Karpas-422 (cell line): ENCODE measurements at places on chromosomes 11 and 22. TPM values are rescaled to one million over a fixed set of nuclear protein-coding genes. Genes with fewer than 3 reads are reported as not detected.

The FLRT1 gene
- total RNA-seq = not detected in 2 replicates

The ST3GAL4 gene
- 5.8 and 6.6 TPM in 2 replicates for total RNA-seq

DNA sequence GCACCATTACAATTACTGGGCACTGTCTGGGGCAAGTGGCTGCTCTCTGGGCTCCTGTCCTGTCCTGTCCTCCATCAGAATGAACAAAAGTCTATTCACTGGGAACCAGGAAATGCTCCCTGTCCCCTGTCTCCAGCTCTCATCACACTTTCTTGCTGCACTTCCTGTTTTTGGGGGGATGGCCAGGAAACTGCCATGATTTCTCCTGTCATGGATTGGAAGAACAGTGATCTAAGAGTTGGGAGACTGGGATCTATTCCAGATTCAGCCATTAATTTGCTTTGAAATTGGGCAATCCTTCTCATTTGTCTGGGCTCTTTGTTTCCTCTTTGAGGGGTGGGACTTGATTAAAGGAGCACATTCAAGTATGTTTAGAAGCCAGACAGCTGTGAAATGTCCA is 61.4 kb upstream of the KIRREL3 start:
- H3K36me3 ChIP-seq = no peaks in the 10 kb centered on the region
- no peaks in the 10 kb centered on the region for H3K4me1 ChIP-seq
- no peak for DNase-seq
- no peak overlapping the region for H3K27ac ChIP-seq
- no peaks in the 10 kb centered on the region for H3K27me3 ChIP-seq

DNA sequence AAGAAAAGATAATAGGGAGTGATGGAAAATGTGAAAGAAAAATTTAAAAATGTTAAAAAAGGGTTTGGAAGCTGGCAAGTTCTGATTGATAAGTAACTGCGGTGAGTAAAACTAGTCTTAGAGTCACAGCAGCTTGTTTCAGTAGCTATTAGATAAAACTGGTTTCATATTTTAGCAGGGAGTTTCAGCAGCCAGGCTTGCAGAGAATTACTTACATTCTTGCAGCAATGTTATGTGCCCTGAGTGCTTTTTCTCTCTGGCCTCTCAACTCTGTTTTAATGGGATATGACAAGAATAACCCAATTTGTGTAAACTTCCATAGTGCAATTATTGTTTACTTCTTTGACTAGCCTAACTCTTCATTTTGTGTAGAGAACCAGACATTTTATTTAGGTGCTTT is 33.6 kb downstream of the PPME1 start:
- no peak overlapping the region for H3K4me3 ChIP-seq
- no peak overlapping the region for H3K27ac ChIP-seq
- peaks cover 57% of the 10 kb centered on the region for H3K36me3 ChIP-seq
- H3K27me3 ChIP-seq = no peaks in the 10 kb centered on the region
- DNase-seq = no peak

- no peak for DNase-seq
- no peaks in the 10 kb centered on the region for H3K36me3 ChIP-seq
- H3K27me3 ChIP-seq = no peaks in the 10 kb centered on the region; the same call in 1 of the 2 replicates
- H3K4me1 ChIP-seq = no peaks in the 10 kb centered on the region
- no peak overlapping the region for H3K4me3 ChIP-seq
Measured at GRCh38 chr11:109527496-109527895, 105.5 kb downstream of the C11orf87 start.

DNA sequence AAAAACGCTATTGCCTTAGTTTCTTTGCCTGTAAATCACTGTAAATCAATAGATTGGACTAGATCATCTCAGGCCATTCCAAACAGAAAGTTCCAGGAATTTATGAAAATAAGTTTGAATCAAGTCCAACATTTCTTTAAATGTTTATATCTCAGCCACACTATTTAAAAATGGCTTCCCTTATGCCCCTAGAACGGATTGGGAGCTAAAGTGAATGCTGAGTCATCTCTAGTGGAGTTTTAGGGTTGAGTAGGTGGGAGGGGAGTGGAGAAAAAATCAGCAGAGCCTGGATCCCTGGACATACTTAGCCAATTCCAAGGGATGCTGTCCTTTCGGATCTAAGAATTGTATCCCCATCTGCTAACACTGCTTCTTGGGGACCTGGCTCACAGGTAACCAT is 48.6 kb downstream of the EHF start:
- H3K27ac ChIP-seq = no peak overlapping the region
- no peak for DNase-seq
- no peaks in the 10 kb centered on the region for H3K27me3 ChIP-seq
- H3K36me3 ChIP-seq = no peaks in the 10 kb centered on the region

The CASP5 gene
- total RNA-seq = not detected in 2 replicates

The GALNT18 gene
- not detected in 2 replicates for total RNA-seq

DNA sequence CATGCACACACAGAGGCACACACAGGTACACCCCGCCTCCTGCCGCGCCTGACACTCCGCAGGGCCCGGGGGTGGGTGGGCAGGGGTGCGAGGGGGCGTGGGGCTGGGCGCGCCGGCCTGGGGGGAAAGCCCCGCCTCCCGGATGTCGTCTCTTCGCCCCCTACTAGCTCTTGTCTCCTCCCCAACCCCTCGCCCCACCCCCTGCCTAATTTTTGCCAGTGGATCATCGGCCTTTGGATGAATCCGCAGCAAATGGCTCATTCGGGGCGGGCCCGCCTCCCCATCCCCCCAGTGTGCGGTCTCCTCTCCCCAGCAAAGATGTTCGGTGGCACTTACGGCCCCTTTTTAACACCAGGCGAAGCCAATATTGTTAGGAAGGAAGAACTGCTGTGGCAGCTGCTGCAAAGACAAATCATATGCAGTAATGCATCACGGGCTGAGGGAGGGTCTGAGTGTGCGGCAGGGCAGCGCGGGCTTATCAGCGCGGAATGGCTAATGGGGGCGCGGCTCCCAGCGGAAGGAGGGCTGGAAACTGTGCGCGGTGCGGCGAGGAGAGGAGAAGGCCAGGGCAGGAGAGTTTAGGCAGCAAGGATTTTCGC is 13.4 kb upstream of the NECTIN1 start:
- H3K36me3 ChIP-seq = no peaks in the 10 kb centered on the region
- H3K4me3 ChIP-seq = no peak overlapping the region
- H3K27me3 ChIP-seq = no peaks in the 10 kb centered on the region
- no peak for DNase-seq

DNA sequence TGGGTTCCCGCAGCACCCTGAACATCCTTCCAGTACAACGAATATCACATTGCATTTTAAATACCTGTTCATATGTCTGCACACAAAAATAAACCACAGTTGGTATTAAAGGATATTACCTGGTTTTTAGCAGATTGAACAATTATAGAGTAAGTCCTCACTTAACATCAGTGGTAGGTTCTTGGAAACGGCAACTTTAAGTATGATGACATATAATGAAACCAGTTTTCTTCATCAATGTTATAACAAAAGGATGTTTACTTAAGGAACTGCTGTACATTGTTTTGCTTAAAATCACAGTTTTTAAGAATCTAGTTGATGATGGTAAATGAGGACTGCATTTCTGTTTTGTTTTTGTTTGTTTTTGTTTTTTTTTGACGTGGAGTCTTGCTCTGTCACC is 28.0 kb downstream of the TRIM66 start:
- no peaks in the 10 kb centered on the region for H3K36me3 ChIP-seq
- DNase-seq = no peak
- peaks cover 7% of the 10 kb centered on the region for H3K4me1 ChIP-seq
- no peak overlapping the region for H3K4me3 ChIP-seq
- no peaks in the 10 kb centered on the region for H3K27me3 ChIP-seq

- no peak overlapping the region for H3K27ac ChIP-seq
- H3K4me3 ChIP-seq = no peak overlapping the region
- no peaks in the 10 kb centered on the region for H3K27me3 ChIP-seq
Measured at GRCh38 chr11:64619196-64619595, 28.2 kb downstream of the SLC22A12 start.

DNA sequence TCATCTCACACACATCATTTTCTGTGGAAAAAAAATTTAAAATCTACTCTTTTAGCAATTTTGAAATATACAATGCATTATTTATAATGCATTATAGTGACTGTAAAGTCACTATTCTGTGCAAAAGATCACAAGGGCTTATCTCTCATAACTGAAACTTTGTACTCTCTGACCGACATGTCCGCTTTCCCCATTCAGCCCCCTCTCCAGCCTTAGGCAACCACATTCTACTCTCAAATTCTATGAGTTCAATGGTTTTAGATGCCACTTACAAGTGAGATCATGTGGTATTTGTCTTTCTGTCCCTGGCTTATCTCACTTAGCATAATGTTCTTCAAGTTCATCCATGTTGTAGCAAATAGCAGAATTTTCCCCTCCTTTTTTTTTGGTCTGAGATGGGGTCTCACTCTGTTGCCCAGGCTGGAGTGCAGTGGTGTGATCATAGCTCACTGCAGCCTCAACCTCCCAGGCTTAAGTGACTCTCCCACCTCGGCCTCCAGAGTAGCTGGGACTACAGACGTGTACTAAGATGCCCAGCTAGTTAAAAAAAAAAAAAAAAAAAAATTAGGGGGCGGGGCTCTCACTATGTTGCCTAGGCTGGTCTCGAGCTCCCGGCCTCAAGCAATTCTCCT is 44.5 kb downstream of the SYN3 start:
- H3K27me3 ChIP-seq = no peaks in the 10 kb centered on the region
- H3K4me3 ChIP-seq = no peak overlapping the region
- H3K4me1 ChIP-seq = no peaks in the 10 kb centered on the region
- no peak overlapping the region for H3K27ac ChIP-seq
- no peak for DNase-seq

The OR2AG2 gene
- 0.22 and 0.48 TPM in 2 replicates for total RNA-seq
